ENCODE measurements at places on chromosomes 1 and 21.

GRCh38 chr1:46183079-46183847, 7.0 kb upstream of the P3R3URF start:
- no peak for DNase-seq

DNA sequence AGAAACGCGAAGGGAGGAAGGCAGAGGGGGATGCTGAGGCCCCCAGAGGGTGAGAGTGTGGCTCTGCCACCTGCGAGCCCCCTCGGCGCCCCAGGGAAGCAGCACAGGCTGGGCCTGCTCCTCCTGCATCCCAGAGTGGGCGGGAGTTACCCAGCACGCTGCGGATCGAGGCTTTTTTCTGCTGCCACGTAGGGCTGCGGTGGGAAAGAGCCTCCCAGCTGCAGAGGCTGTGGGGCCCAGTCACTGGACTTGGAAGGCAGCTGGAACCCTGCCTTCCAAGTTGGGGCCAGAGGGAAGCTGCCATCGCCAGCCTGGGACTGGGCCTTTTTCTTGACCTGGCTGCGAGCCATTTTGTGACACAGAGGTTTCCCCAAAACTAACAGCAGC, 2.3 kb upstream of the GRIK3 start:
- DNase-seq = no peak

DNA sequence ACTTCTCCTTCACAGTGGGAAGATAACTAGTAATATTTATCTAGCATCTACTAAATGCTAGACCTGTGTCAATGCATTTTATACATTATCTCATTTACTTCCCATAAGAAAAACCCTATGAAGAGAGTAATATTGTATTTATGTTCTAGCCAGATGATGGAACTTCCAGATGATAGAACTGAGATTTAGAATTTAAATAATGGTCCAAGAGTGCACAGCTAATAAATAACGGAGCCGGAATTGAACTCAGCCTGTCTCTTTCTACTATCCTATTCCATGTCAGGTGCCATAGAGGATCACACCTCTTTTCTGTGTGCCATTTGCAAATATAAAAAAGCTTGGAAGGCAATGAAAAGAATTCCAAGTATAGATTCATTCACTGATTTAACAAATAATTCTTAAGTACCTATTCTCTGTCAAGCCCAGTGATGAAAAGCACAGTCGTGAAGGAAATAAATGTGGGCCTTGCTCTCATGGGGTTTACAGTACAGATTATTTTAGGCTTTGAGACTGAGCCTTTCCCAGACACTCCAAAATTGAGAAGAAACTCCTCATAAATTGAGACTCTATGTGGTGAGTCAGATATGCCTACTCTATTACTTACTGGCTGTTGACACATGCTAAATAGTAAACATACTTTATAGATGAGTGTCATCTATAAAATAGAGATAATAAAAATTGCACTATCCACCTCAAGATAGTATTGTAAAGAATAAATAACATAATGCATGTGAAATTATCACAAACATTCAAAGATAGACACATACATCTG, 378.0 kb upstream of the PRMT6 start:
- DNase-seq = no peak

- no peak for DNase-seq
These were observed 687 bp upstream of the SEMA6C start for GRCh38 chr1:151147132-151147503.

DNA sequence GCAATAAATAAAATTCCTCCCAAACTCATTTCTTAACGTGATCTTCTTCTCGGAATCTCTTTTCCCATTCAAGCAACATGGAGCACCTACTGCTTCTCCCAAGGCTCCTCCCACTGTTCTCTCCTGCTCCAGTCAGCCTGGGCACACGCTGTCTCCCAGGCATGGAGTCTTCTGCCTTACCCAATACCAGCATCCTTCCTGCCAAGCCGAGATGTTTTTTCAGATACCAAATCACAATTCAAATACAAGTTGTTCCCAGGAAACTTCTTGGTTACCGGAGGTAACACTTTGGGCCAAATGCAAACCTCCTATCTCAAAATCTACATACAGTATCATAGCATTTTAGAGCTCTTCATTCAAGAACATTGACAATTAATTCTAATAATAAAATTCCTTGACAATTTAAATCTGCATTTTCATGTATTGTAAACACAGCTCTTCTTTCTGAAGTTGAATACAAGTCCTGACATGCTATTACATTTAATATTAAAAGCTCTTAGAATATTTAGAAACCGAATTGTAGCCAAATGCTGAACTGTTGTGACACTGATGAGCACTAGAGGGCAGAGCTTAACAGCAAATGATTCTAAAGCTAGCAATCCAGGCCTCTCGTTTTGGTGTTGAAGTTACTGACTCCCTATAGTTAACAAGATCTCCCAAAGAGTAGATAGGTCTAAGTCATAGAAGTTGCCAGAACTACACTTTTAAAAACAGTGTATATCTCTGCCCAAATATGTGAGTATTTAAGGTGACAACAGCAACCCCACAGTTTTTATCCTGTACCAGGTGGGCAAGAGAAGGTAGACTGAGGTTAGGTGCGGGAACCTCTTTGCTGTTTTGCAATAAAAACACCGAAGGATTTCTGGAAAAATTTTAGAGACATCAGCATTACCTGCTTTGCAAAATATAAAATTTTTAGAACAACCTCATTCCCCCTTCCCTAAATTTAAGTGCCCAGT, 52.3 kb downstream of the BCAR3 start:
- no peak for DNase-seq

DNA sequence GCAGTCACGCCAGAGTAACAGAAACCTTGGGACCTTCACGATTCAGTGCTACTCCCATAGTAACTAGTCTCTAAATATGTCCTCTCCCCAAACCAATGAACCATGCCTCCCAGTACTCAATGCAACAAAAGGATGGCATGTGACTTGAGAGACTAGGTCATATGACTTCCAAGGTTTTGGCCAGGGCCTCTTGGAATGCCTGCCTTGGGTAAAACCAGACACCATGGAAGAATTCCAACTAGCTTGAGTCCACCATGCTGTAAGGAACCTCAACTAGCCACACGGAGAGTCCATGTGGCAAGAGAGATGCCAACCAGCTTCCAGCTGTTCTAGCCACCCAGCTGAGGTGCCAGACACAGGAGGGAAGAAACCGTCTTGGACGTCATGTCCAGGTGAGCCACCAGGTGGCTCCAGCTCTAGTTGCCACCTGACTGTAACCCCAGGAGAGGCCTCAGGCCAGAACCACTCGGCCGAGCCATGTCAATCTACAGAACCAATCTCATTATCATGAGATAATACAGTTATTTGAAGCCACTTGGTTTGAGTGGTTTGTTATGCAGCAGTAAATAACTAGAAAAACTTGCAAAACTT, 115.0 kb downstream of the SYF2 start:
- no peak for DNase-seq

GRCh38 chr1:158005224-158005623, 11.8 kb downstream of the KIRREL1 start:
- no peak for DNase-seq

DNA sequence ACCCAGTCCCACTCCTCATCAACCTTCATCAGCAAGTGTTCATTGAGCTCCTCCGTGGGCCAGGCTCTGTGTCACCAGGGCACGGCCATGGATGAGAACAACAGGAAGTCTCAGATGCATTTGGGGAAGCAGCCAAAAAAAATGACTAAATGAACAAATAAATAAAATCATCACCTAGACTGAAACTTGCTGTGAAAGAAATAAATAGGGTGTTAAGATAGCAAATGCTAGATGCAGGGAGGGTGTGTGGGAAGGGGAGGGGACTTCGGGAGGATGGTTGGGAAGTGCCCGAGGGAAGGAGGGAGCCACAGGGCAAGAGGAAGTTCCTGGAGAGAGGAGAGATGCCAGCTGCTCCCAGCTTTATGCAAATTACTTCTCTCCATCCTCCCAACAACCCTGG, 696.7 kb downstream of the PTPRU start:
- DNase-seq = no peak

DNA sequence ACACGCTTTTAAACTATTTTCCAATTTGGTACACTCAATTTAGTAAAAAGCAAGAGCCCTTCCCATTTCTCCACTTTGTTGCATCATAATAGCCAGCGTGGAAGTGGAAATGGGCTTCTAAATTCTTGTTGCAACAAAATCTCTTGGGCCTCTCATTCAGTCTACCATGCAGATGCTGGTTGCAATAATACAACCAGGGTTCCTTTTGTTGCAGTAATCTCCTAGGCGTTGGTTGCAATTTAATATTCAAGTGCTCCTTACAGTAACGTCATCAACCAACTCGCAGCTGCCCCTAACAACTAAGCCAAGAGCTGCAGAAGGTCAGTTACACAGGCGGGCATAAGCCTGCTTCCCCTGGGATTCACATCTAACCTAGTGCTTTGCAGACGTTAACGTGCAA, 2.7 kb upstream of the HDGF start:
- DNase-seq = no peak
